NCI-H524 treated with DMSO at 0.1 percent for 48 hours (cell line): ENCODE measurements at places on chromosomes 12 and 14.
A peak's percentile ranks its signal among the peaks of the same experiment; 100 is the strongest.

- no peak for DNase-seq
Measured at GRCh38 chr14:66477567-66477966, 8.6 kb upstream of the CCDC196 start.

DNA sequence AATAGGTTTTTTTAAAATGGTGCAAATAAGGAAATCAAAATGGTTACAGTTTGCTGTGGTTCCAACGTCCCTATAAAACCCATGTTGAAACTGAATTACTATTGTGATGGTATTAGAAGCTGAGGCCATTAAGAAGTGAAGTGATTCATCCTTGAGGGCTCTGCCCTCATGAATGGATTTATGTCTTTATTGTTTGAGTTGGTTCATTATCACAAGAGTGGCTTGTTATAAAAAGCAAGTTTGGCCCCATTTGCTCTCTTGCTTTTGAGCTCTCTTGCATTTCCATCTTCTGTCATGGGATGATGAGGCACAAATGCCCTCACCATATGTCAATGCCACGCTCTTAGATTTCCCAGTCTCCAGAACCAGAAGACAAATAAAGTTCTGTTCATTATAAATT lies 62.3 kb downstream of the PRKD1 start:
- peak; percentile 82 for DNase-seq

- DNase-seq: no peak
Measured at GRCh38 chr14:28758885-28759652, 7.5 kb upstream of the FOXG1 start.

GRCh38 chr12:7113389-7113871 lies 4.4 kb upstream of the C1RL start:
- DNase-seq: no peak

GRCh38 chr12:107558141-107558815 lies 127.3 kb upstream of the PWP1 start:
- no peak for DNase-seq

GRCh38 chr12:24494401-24494800 lies 454.5 kb downstream of the BCAT1 start:
- no peak for DNase-seq
